Stimulated activated CD4-positive, alpha-beta T cell treated with anti-CD3 and anti-CD28 coated beads, TNF-alpha, amount 100 ng/mL, for 24 hours (primary cell): ENCODE measurements at places on chromosomes 5 and 9.

- no peak for DNase-seq
Observed at GRCh38 chr5:170104299-170104698, 1.4 kb upstream of the FOXI1 start.

- DNase-seq: no peak
Observed at GRCh38 chr9:85445887-85446286, 295.9 kb downstream of the AGTPBP1 start.

GRCh38 chr9:1083325-1083913 lies 33.3 kb downstream of the DMRT2 start:
- no peak for DNase-seq

GRCh38 chr9:128001779-128002298 lies 21.1 kb upstream of the EEIG1 start:
- no peak for DNase-seq

DNA sequence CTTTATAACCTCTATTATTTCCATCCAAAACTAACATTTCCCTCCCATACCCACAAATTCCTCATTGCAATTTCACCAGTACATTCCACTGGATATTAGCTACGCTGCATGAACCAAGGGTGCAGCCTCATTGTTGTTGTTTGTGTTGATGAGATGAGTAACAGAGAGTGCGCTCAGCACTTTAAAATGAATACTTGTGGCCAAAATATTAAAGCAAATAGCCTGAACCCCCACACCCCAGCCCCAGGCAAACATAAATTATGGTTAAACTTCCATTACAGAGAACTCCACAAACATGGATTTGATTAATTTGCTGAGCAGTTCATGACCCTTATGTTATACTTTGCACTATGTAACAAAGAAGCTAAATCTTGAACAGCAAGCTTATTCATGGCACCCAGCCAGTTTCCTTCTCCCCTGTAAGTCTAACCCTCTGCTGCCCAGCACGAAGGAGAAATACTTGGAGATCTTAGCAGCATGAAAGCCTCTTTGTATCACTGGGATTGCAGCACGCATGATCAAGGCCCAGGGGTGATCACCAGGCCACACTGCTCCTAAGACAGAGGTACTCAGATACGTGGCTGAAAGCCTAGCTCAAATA lies 205.0 kb downstream of the DOCK8 start:
- DNase-seq: no peak

GRCh38 chr5:98570010-98570409 lies 203.5 kb upstream of the RGMB start:
- DNase-seq: no peak

DNA sequence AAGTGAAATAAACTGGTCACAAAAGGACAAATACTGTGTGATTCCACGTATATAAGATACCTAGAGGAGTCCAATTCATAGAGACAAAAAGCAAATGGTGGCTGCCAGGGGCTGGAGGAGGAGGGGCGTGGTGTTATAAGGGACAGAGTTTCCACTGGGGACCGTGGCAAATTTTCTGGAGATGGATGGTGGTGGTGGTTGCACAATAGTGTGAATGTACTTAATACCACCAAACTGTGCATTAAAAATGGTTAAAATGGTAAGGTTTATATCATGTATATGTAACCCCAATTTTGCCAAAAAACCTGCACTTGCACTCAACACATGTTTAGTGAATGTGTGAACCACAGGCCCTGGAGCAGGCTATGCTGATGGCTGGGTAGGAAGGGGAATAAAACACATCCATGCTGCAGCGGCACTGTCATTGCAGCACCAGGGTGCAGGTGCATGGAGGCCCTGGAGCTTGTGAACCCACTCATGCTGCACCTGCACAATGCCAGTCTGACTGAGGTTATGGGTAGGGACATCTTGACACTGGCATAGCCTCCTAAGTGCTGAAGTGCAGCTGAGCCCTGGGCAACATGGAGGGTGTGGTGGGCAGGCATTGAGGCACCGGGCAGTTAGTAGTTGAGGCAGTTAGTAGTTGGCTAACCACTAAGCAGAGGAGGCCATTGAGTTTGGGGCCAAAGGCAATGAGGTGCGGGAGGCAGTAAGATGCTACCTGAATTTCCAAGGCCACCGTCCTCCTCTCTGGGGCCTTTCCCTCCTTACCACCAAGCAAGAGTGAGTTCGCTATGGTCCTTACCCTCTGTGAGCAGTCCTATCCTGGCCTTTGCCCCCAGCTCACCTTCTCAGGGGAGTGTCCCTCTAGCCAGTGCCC lies 3.5 kb upstream of the PHF2 start:
- no peak for DNase-seq

DNA sequence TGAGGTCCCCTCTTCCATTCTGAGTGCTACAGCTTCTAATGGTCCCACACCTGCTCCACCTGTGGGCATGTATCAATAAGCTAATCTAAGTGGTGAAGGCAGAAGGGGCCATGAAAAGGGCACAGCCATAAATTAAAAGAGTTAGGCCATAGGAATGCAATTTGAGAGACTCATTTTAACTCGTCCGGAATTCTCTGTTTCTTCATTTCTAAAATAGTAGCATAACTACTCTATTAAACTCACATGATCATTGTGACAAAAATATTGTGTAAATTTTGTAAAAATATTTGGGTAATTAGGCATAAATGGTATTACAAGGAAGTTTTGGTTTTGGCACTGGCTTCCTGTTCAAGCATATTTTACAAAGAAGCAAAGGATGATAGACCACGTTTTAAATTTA lies 103.1 kb upstream of the TXNDC8 start:
- DNase-seq: no peak
